CD4-positive, CD25-positive, alpha-beta regulatory T cell (primary cell): ENCODE measurements at places on chromosomes 4 and X. TPM values are rescaled to one million over a fixed set of nuclear protein-coding genes. Genes with fewer than 3 reads are reported as not detected.
A peak's percentile ranks its signal among the peaks of the same experiment; 100 is the strongest.

The NLGN3 gene
- 4.4 TPM for total RNA-seq

The HTN3 gene
- not detected for total RNA-seq

The EDA gene
- 2.4 TPM for total RNA-seq

The SYTL5 gene
- not detected for total RNA-seq

The ZFP92 gene
- 0.22 TPM for total RNA-seq

The CENPVL3 gene
- not detected for total RNA-seq

The H2AZ1 gene
- total RNA-seq: 143 TPM

- H3K4me3 ChIP-seq: no peak overlapping the region
- H3K4me1 ChIP-seq: no peaks in the 10 kb centered on the region
- DNase-seq: no peak
- no peak overlapping the region for H3K27ac ChIP-seq
- no peaks in the 10 kb centered on the region for H3K27me3 ChIP-seq
Observed at GRCh38 chrX:126655061-126655460, 102.4 kb upstream of the DCAF12L1 start.

GRCh38 chrX:15737190-15737958 lies 696 bp upstream of the CA5B start:
- H3K27me3 ChIP-seq: no peaks in the 10 kb centered on the region
- H3K4me3 ChIP-seq: peak overlapping the region; percentile 74
- DNase-seq: peak; percentile 14
- H3K27ac ChIP-seq: peak overlapping the region; percentile 67
- H3K4me1 ChIP-seq: peaks cover 26% of the 10 kb centered on the region

DNA sequence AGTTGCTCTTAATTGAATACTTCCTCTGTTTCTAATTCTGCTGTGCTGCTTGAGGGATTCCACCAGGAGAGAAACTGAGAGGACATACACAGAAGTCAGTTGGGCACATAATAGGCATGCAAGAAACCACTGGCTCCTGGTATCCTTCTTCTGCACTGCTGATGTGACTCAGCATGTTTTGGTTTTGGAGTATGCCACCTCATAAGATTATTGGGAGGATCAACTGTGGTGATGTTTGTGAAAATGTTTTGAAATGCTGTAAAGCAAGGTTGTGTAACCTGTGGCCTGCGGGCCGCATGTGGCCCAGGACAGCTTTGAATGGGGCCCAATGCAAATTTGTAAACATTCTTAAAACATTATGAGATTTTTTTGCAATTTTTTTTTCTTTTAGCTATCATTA lies 119.6 kb downstream of the GATB start:
- no peak for DNase-seq
- no peak overlapping the region for H3K4me3 ChIP-seq
- H3K36me3 ChIP-seq: no peaks in the 10 kb centered on the region
- no peak overlapping the region for H3K27ac ChIP-seq
- peaks cover 4% of the 10 kb centered on the region for H3K27me3 ChIP-seq

DNA sequence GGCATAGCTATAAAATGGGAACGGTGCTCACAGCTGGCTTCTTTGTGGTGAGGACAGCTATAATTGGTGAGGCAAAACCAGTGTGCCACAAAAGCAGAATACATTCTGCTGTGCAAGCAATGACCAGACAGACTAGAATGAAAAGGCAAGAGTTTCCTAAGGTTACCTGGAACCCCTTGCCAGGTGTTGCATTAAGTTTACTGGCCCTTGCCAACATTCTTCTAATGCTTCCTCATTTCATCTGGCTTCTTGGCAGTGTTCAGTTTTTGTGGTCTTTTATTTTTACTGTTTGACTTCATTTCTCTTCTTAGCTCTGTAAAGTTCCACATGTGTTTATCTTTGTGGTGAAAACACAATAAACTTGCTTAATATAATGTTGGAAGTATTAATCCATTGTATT lies 131.4 kb downstream of the PTTG2 start:
- no peak overlapping the region for H3K4me3 ChIP-seq
- no peak overlapping the region for H3K27ac ChIP-seq
- H3K36me3 ChIP-seq: peaks cover 8% of the 10 kb centered on the region
- DNase-seq: no peak
- H3K27me3 ChIP-seq: no peaks in the 10 kb centered on the region

GRCh38 chrX:129769467-129770154 lies 10.1 kb upstream of the SASH3 start:
- peak; percentile 83 for DNase-seq
- H3K4me1 ChIP-seq: peaks cover 75% of the 10 kb centered on the region
- peak overlapping the region; percentile 53 for H3K4me3 ChIP-seq
- no peaks in the 10 kb centered on the region for H3K36me3 ChIP-seq

- no peak for DNase-seq
- H3K36me3 ChIP-seq: no peaks in the 10 kb centered on the region
- no peak overlapping the region for H3K4me3 ChIP-seq
- no peaks in the 10 kb centered on the region for H3K27me3 ChIP-seq
Observed at GRCh38 chr4:141587897-141588296, 48.5 kb upstream of the IL15 start.
